ENCODE measurements at places on chromosomes 5 and 9. TPM values are rescaled to one million over a fixed set of nuclear protein-coding genes. Genes with fewer than 3 reads are reported as not detected.
A peak's percentile ranks its signal among the peaks of the same experiment; 100 is the strongest.

DNA sequence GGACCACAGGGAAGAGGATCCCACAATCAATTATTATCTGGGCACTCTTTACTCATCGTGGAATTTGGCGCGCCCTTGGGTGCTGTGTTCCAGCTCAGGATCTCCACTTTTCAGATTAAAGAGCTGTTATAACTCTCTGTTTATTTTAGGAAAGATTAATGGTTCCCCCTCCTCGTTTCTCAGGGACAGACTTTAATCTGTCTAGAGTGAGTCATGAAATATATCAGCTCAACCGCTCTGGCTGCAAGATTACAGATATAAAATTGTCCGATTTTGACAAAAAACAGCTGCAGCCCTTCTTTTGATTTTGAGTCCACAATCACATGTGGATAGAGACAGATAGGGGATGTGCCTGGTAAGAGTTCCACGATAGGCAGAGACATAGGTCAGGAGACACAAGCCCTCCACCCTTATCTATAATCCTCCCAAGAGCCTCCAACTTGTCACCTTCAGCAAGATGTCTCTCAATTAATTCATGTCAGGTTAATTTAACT is 77.6 kb upstream of the ANKRD55 start:
- no peaks in the 10 kb centered on the region for H3K36me3 ChIP-seq
- H3K27me3 ChIP-seq: peaks cover 31% of the 10 kb centered on the region
- H3K4me3 ChIP-seq: no peak overlapping the region
- no peak overlapping the region for H3K27ac ChIP-seq

GRCh38 chr5:78610163-78610583 is 38.4 kb downstream of the LHFPL2 start:
- H3K36me3 ChIP-seq: peaks cover 6% of the 10 kb centered on the region
- peak overlapping the region; percentile 90 for H3K27ac ChIP-seq
- no peaks in the 10 kb centered on the region for H3K27me3 ChIP-seq
- peaks cover 53% of the 10 kb centered on the region for H3K4me1 ChIP-seq

- no peaks in the 10 kb centered on the region for H3K36me3 ChIP-seq
- no peaks in the 10 kb centered on the region for H3K4me1 ChIP-seq
- no peak overlapping the region for H3K4me3 ChIP-seq
- no peaks in the 10 kb centered on the region for H3K27me3 ChIP-seq
- no peak for DNase-seq
- no peak overlapping the region for H3K27ac ChIP-seq
These were observed 215.5 kb downstream of the TMEM167A start for GRCh38 chr5:82861701-82862100.

- DNase-seq: no peak
- no peaks in the 10 kb centered on the region for H3K4me1 ChIP-seq
- H3K36me3 ChIP-seq: 0 out of 2 replicates have a peak, but pooled peaks cover 5% of the 10 kb centered on the region
These were observed 1.3 kb upstream of the ANKRD18A start for GRCh38 chr9:38621434-38622287.

The CNOT8 gene
- total RNA-seq: 34.7 TPM
